ENCODE measurements at places on chromosomes 3 and 15.

DNA sequence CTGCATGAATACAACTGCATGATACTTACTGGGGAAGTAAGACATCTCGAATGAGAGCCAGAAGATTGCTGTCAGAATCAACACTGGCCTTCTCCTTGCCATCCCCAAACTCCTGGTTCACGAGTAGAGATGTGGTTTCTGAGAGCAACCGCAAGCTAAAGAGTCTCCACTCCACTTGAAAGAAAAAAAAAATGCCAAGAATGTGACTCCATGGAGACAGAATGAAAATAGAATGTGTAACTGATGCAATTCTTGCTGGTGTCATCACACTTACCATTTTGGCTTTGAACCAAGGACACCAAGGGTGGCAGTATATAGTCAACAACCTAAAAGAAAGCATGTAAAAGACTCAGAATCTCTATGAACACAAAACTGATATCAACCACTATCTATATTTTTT lies 280.4 kb downstream of the ULK4 start:
- DNase-seq: peak; percentile 77

- DNase-seq: peak; percentile 23
Measured at GRCh38 chr3:171788546-171789351, 21.5 kb downstream of the PLD1 start.

DNA sequence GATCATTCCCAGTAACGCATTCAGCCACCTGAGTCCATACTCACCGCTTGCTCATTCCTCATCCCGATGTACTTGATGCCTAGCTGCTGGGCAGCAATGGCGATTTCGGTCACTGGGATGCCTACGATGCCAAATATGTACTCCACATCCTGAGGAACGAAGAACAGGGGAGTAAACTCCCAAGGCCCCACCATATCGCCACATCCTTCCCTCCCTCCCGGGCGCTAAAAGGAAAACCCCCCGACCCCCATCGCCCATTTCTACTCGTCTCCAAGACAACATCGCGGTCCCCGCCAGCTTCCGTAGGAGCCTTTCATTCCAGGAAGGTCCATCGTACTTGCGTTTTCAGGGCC lies 347 bp downstream of the HACL1 start:
- no peak for DNase-seq

DNA sequence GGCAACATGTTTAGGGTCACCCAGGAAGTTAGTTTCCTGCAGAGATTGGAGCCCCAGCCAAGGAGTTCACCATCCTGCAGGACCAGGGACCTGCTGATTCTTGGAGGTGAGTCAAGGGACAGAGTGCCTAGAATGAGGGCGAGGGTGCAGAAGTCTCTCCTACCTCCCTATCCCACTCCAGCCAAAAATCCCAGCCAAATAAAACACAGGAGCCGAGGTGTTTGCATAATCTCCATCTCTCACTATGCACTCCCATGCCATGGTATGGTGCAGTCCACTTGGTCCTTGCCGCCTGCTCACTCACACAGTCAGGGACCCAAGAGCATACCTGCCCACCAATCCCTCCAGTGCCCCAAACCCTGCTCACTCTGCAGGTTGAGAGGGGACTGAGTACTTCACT lies 294.2 kb downstream of the UACA start:
- no peak for DNase-seq

DNA sequence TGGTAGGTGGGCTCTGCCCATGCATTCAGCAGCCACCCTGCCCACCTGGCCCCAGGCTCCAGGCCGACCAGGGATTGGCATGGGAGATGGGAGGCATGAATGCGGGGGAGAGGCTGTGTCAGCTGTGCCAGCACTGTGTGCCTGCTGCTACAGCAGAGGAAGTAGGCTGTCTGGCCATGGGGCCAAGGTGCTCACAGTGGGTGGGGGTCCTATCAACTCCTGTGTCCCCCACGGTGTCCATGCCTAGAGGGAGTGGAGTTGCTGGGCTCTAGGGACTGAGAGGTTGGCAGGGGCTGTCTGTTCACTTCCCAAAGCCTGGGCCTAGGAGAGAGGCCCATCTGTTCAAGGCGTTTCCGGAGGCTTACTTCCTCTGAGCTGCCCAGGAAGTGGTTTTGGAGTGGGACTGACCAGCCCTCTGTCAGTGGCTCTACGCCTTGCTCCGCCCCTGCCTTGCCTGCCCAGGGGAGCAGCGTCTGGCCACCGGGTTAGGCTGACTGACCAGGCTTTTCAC lies 5.8 kb downstream of the PRKCD start:
- DNase-seq: no peak

DNA sequence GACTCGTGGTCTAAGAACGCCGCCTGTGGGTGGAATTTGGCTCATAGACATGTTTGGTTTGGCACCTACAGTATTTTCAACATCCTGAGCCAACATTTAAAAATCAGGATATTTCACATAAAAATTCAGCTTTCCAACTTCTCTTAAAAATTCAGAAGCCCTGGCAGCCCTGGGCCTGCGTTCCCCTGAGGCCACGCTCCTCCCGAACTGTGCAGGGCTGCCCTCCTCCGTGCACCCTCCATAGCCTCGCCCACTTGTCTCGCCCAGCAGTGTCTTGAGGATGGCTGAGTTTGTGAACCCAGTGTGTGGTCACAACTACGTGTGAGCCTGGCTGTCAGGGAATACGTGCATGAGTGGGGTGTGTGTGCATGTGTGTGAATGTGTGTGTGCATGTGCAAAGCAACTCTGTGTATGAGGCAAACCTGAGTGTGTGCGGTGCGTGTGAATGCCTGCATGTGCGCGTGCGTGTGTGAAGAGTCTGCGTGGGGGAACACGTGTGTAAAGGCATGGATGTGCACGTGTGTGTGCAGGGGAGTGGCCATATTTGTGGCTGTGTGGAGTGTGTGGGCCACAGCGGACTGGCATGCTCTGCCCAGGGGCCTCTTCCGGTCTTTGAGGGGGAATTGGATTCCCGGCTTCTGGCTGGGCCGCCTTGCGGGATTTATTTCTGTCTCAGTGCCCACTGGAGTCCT lies 30.9 kb downstream of the PTH1R start:
- DNase-seq: no peak

DNA sequence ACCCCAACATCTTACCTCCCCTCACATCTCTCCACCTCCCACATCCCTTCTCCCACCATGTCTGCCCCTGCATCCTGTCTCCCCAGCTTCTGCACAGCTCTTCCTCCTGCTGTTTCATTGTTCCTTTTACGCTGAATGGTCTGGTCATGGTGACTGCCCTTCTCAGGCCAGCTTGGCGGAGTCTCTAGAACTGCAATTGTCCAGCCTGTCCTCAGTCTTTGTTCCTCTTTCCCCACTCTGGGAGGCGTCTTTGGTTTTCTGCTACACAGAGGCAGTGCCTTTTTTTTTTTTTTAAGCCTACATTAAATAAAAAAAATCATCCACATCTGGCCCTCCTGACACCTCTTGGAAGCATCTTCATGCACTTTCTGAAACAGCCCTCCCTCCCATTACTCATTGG lies 49.1 kb upstream of the SEC22A start:
- no peak for DNase-seq

GRCh38 chr3:111762537-111762936 lies 96.5 kb upstream of the PHLDB2 start:
- DNase-seq: no peak

- DNase-seq: no peak
Measured at GRCh38 chr3:132758740-132759139, 36.5 kb upstream of the NPHP3 start.

GRCh38 chr3:44562147-44562546 lies 7.2 kb downstream of the ZKSCAN7 start:
- DNase-seq: no peak

DNA sequence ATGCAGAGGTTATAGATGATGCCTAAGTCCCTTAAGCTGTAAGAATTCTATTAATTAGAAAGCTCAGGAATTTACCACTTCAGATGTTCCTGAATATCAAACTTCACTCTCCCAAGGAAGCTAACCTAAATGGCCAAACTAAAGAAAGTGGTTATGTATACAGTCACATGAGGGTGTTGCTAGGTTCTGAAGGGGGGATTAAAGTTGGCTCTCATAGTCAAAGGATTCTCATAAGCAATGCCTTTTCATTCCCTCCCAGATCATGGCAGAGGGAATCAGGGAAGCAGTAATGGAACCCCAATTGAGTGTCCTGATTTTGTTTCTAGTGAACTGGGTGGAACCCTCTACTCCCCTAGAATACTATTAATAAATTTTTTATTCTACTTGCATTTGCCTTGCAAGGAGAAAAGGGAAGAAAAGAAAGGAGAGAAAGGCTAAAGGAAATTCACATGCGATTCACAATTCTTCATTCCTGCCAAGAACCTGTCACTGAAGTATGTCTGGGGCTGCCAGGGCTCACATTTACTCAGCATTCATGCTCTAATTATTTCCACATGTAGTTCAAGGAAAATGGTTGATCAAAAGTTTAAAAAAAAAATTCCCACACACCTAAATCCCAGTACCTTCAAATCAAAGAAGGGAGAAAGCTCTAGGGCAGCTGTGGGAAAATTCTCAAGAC lies 25.1 kb downstream of the FSTL1 start:
- no peak for DNase-seq

GRCh38 chr3:113783463-113783862 lies 36.6 kb downstream of the ATP6V1A start:
- peak; percentile 53 for DNase-seq

- no peak for DNase-seq
Measured at GRCh38 chr3:41044523-41044922, 154.8 kb upstream of the CTNNB1 start.

DNA sequence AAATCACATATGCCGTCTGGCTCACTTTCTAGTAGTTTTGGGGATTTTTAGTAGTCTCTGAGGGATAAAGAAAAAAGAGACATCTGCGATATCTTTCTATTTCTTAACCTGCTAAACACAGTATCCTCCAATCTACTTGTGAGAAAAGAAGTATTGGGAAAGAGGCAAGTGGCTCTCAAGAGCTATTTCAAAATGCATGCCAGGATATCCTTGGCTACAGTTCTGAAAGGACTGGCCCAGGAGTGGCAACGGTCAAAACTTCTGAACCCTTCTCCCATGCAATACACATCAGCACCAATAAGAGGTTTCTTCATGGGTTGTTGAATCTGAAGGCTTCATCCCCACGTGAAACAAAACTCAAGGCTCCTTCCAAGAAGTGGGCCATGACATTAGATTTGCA lies 204.0 kb upstream of the WNT5A start:
- no peak for DNase-seq

DNA sequence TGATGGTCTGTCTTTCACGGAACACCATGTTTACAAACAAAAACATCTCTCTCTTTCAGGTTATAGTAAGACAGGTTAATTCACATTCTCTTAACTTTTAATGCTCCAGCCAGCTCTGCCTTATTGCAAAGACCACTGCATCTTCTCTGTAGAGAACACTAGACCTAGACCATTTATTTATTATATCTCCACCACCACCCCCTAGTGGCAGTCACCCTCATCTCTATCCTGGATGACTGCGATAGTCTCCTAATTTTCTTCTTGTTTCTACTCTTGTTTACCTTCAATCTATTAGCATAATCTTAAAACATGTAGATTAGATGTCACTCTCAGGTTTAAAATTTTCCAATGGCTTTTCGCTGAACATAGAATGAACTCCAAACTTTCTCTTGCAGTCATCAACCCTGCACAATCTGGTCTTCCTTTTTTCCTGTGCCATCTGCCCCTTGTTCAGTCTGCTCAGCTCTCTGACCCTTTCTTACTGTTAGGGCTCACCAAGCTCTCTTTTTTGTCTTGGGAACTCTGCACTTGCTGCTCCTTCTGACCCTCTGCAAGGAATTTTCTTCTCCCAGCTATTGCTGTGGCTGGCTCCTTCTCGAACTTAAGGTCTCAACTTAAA lies 155.6 kb downstream of the SQOR start:
- DNase-seq: peak; percentile 23

DNA sequence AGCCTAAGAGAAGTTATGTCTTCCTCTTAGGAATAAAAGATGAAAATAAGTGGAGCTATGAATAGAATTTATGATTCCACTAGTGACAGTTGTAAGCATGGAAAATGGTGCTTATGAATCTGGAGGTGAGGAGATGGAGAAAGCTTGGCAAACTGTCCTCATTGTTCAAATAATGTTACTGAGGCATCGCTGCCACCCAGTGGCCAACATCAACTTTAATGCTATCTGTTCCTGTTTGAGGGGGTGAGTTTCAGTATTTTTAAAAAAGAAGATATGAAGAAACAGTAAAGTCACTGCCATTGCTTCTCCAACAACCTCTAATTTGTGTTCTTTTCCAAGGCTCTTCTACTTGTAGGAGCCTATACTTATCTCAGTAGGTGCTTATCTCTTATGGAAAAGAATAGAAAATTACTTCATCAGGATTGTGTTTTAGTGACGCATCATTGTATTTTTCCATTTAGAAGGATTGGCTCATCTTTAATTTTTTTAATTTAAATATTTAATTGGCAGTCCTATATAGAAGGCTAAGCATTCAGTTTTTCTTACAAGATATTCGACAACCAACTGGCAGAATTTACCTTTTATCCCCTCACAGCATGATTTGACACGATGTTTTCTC lies 260.4 kb upstream of the P2RY1 start:
- DNase-seq: peak; percentile 33

DNA sequence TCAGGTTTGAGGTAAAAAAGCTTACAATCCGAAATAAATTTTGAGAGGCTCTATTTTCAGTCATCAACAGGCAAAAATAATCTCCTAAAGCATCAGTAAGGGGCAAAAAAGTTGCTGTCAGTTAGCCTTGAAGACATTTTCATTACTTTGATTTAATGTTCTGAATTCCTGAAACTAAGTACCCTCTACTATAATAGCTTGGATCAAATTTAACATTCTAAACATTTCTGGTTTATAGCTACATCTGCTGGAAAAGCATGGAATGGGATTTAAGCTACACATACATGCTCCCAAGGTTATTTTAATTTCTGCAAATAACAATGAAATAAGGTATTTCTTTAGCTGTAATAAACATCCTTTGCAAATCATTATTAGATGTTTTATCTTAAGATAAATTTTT lies 245.4 kb downstream of the ULK4 start:
- DNase-seq: no peak

DNA sequence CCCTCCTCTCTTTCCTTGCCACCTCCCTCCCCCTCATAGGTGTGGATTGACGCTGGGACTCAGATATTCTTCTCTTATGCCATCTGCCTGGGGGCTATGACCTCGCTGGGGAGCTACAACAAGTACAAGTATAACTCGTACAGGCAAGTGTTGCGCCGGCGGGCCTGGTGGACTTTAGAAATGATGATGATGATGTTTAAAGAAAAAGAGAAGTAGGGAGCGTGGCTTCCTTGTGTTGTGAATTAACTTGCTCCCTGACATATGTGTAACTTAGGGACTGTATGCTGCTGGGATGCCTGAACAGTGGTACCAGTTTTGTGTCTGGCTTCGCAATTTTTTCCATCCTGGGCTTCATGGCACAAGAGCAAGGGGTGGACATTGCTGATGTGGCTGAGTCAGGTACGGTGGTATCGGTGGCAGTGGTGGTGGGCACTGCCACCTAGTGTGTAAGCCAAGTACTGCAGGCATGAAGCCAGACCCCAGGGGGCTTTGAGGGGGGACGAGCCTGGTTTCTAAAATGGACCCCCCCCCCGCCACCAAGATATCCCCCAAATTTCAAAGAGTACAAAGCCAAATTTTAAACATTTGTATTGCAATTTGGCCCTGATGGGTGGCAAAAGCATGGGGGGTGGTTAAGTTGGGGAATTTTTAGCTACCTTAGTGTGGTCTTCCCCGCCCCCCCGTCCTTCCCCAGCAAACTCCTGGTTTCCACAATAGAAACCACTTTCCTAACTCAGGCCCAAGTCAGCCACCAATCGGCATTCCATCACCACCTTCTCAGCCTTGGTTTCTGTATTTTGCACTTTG lies 65.6 kb downstream of the SLC6A6 start:
- peak; percentile 79 for DNase-seq

GRCh38 chr15:64502551-64502950 lies 42.2 kb downstream of the ZNF609 start:
- DNase-seq: no peak
